RWPE2 (cell line): ENCODE measurements at places on chromosomes 5 and 9.

DNA sequence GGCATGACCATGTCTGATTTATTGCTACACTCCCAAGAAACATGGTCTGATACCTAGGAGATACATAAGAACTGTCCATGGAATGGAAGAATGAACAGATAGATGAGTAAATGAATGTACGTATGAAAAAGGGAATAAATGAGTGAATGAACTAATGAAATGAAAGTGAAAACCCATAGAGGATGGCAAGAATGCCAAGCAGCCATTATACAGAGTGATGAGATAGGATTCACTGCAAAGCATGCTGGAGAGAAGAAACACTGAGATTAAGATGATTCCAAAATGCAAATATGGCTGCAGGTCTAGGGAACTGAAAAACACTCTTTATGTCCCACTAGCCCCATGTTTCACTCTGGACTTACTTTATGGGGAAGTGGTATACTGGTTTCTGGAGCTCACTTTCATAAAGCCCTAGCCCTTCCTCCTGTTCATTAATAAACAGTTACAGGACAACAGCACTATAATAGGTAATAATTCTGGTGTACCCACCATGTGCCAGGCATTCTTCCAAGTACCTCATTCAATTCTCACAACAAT is 170.3 kb upstream of the RAD23B start:
- no peak for DNase-seq

DNA sequence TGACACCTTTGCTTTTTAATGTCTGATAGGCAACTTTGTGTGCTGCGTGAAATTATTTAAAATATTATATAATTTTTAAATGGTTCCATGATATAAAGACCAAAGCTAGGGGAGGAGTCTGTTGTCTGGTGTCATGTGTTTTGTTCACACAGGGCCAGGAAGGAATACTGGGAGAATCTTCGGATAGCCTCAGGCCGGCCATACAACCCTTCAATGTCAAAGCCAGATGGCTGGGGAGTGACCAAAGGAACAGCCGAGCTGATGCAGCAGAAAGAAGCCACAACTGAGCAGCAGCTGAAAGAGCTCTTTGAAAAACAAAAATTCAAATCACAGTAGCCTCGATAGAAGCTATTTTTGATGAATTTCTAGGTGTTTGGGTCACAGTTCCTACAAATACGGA is 19.2 kb downstream of the BHMT start:
- DNase-seq, result no peak

DNA sequence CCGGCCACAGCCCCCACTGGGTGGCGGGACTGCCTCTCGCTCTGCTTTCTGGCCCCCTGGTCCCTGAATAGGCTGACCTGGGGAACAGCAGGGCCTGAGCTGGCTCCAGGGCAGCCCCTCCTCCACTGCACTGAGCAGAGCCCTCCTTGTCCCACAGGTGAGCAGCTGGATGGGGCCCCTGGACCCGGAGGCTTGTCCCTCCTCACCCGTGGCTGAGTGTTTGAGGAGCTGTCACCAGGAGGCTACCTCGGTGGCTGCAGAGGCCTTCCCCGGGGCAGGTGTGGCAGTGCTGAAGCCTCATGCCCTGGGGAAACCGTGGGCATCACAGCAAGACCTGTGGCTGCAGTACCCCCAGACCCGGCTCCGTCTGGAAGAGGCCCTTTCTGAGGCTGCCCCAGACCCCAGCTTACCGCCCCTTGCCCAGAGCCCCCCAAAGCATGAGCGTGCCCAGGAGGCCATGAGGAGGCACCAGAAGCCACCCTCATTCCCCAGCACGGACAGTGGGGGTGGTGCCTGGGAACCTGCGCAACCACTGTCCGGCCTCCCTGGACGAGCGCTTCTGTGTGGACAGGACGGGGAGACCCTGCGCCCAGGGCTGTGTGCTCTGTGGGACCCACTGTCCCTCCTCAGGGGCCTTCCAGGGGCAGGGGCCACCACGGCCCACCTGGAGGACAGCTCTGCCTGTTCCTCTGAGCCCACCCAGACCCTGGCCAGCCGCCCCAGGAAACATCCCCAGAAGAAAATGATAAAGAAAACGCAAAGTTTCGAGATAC is 28.5 kb upstream of the LRRC14B start:
- DNase-seq, result peak; percentile 54

DNA sequence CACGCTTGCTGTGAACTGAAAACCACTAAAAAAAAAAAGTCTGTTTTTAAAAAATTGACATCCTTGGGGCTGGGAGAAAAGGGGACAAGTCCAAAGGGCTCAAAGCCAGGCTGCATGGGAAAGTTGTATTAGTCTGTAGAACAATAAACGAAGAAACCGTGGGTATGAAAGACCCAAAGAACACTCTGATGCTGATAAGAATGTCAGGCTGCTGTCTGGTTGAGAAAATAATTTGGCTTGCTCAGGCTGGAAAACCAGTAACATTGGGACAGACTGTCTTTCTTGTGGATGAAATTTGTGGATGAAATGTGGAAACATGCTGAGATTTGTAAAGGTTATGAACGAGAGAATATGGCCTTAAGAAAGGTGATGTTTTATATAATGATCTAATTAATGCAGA is 68.5 kb upstream of the HSPB3 start:
- no peak for DNase-seq

DNA sequence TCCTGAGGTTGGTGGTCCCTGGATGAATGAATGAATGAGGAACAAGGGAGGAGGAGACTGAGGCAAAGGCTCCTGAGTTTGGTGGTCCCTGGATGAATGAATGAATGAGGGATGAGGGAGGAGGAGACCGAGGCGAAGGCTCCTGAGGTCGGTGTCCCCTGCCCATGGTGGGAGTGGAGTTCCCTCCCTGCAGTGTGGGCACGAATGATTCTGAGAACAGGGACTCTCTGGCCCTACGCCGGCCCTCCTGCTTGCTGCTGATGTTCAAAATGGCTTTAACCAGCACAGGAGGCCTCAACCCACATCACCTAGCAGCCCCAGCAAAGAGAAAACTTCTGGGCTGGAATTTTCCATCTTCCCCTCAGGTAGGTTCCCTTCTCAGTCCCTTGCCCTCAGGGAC is 377.8 kb downstream of the IRX2 start:
- DNase-seq, result no peak

DNA sequence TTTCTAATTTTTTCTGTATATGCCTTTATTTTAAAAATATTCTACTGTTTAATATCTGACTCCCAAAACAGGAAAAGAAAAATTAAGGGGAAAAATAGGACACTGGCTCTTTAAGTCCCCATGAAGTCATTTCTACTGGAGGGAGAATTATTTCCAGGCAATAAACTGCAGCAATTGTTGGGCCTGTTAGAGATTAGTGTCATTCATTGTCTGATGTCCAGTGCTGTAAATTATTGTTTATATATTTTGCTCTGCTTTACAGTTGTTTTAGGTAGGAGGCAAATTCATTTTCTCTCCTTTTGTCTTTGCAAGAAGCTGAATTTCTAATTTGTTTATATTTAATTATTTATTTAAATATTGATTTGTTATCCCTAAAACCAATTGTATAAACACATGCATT is 906.0 kb upstream of the CDH10 start:
- no peak for DNase-seq

DNA sequence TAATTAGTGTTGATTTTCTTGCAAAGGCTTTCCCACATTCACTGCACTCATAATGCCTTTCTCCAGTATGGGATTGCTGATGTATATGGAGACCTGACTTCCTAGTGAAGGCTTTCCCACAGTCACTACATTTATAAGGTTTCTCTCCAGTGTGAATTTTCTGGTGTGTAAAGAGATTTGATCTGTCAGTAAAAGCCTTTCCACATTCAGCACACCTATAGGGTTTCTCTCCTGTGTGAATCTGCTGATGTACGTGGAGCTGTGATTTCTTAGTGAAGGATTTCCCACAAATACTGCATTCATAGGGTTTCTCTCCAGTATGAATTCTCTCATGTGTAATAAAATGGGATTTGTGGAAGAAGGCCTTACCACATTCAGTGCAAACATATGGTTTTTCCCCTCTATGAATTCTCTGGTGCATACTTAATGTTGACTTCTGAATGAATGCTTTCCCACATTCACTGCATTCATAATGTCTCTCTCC is 31.1 kb downstream of the ZNF484 start:
- DNase-seq, result no peak

DNA sequence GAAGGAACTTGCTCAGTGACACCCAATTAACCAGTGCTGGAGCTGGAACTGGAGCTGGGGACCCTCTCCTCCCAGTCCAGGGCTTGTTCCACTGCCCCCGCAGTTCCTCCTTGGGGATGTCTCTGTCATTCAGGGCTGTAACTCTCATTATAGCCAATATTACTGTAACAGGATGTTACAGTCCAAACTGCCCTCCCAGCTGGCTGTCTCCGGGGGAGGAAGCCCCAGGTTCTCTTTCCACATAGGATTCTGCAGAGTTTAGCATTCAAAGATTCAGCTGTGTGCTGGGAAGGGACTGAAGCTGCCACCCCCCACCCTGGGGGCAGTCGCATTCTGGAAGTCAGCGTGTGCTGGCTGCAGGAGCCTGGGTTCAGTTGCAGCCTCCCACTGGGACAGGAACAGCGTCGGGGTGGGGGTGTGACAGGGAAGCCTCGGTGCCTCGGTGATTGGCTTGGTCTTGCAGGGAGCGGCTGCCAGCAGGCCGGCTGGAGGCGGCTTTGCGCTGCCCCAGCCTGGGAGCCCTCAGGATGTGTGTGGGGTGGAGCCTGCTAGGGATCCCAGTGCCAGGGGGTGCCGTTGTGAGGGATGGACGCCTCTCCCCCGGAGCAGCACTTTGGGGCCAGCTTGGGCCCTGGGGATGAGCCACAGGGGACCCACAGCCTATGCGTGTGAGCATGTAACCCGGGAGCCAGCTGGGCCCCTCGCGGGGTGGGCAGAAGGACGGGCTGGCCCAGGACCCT is 101.1 kb downstream of the RGS3 start:
- DNase-seq, result peak; percentile 69

DNA sequence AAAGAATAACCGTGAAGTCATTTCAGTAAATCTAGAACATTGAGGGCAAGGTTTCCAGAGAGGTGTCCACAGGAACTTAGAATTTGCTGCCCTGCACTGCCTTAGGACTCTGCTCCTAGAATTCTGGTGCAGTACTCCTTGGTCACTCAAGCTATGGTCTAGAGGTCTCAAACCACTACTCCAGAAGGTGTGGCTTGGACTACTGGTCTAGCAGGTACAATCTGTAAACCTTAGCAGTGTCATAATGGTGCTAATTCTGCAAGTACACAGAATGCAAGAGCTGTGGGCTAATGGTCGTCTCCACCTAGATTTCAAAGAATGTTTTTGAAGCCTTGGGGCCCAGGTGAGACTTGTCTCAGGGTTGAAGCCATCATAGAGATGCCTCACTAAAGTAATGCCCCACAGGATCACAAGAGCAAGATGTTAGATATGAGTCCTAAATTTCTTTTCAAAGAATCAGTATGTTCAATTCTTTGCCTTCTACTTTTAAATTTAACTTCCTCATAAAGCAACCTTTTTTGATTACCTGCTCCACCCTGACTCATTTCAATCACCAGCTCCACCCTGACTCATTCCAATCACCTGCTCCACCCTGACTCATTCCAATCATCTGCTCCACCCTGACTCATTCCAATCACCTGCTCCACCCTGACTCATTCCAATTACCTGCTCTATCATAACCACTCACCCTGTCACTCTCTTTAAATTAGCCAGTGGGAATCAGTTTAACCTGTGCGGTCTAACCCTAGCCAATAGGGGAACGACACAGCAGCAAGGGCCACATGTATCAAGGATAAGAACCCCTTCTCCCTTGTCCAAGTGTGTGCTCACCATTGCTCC is 1111.8 kb upstream of the ACO1 start:
- DNase-seq, result no peak

GRCh38 chr5:162503796-162504195 is 436.2 kb downstream of the GABRG2 start:
- no peak for DNase-seq

DNA sequence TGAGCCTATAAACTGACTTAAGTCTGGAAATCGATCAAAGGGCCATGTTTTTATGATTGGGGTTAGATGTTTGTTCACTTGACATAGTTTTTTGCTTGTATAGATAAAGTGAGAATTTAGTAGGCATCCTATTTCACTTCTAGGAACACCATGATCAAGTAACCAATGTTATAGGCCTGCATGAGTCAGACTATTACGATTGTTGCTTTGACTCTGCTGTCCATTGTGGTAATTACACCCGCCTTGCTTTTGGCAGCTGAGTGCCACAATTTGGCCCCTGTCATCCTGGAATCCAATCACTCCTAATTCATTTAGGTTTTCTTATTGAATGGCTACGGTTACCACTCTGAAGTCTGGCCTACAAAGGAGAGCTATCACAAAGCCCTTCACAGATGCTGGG is 67.8 kb upstream of the IL33 start:
- no peak for DNase-seq
